ENCODE measurements at places on chromosomes 1 and 21.

DNA sequence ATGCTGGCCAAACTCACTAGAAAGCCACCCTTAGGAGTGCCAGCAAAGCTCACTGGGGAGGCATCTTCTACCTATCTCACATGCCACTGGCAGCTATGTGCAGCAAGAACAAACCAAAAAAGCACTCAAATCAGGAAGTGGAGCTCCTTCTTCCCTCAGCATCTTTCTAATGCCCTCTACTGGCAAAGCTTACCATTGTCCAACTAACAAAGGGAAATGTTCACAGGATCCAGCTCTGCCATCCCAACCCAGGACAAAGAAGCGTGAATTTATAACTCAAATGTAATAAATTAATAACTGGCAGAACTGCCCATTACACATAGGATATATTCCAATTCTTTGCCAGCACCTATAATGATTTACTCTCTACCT, 38.9 kb downstream of the LEPR start:
- DNase-seq, result no peak

- no peak for DNase-seq
Observed at GRCh38 chr1:204327359-204327758, 32.4 kb downstream of the PLEKHA6 start.

DNA sequence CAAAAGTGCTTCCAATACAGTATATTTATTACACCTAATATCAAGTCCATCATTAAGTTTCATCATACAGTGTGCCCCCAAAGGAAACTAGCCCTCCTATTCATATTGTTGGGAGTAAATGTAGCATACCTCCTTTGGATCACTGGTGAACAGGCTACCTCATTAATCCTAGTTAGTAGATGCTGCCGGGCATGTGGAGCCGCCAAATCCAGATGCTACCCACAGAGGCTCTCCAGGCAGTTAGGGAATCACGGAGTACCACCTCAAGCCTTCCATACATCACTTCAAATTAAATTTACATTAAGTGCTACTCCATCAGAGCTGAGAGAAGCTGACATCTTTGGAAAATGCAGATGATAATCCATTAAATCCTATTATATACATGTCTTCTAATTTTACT, 121.7 kb upstream of the FOXD3 start:
- no peak for DNase-seq

GRCh38 chr1:241167121-241167630, 189.8 kb downstream of the RGS7 start:
- DNase-seq, result no peak

GRCh38 chr1:57711326-57711725, 287.5 kb upstream of the DAB1 start:
- DNase-seq, result no peak

DNA sequence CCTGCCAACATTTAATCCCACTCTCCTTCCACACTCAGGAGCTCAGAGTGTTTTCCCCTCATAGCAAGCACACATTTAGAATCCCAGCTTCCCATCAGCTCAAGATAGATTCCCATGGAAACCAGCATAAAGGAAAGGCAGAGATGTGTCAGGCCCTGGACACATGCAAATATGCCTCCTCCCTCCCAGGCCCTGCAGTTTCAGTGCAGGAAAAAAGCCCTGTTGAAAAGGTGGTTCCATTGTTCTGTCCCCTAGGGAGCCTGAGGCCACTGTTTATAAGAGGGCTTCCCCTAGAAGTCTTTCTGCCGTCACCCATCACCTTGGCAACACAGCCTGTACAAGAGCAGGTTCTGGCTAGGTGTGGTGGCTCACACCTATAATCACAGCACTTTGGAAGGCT, 3.6 kb downstream of the CACNA1S start:
- no peak for DNase-seq

GRCh38 chr1:65531972-65532570, 111.6 kb downstream of the LEPR start:
- no peak for DNase-seq

DNA sequence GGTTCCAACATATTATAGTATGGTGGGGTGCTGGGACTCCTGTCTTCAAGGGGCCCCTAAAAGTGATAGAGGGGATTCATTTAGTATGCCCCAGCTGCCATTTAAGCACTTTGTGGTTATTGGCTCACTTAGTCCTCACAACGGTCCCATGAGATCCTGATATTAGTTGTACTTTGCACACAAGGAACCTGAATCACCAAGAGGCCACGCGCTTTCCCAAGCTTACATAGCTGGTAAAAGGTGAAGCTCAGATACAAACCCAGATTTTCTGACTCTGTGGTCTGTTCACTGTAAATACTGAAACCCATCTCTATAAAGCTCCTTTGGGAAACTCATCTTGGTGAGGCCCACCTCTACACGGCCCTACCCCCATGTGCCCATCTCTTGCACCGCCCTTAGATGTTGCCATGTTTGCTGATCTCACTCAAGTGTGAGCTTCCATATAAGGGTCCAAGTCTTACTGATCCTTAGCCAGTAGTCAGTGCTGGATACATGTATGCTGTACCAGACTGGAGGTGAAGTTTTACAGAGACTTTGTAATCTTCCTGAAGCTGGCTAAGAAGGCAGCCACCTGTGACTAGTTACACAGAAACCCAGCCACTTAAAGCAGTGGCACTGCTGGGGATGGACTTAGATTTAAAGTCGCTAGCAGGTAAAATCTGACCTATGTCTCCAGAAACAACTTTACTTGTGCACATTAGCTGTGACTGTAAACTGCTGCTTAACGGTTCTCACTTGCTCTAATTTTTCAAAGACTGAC, 124.4 kb upstream of the HOOK1 start:
- DNase-seq, result no peak

DNA sequence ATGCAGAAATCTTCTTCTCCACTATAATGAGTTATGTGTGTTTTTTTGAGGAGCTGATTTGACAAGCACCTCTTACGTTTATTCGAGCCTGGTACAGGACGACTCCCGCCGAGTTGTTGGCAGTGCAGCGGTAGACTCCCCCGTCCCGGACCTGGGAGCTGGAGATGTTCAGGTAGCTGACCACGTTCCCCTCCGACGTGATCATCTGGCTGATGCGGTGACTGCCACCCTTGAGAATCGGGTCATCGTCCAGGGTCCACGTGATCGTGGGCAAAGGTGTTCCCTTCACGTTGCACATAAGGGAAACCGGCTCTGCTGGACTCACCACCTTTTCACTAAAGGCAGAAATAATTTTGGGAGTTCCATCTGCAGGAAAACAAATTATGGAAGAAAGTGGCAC, 471.8 kb downstream of the PCP4 start:
- DNase-seq, result no peak

DNA sequence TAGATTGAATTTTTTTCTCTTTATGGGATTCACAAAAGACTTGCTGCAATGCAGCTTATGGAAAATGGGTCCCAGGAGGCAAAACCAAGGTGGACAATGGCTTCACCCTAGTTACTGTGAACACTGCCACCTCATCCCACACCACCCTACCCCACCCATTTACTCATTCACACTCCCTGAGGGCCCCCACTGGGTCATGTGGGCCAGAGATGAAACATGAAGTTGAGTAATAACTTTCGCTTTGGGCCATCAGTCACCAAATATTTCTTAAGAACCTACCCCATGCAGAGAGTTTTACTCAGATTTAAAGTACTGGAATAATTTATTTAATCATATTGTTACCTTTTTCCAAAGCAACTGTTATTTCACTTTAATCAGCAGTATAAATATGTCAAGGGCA, 191.8 kb downstream of the TPR start:
- peak; percentile 13 for DNase-seq

- no peak for DNase-seq
Observed at GRCh38 chr1:229972600-229973296, 94.3 kb upstream of the GALNT2 start.

- no peak for DNase-seq
Observed at GRCh38 chr1:8687039-8687438, 130.4 kb downstream of the RERE start.

DNA sequence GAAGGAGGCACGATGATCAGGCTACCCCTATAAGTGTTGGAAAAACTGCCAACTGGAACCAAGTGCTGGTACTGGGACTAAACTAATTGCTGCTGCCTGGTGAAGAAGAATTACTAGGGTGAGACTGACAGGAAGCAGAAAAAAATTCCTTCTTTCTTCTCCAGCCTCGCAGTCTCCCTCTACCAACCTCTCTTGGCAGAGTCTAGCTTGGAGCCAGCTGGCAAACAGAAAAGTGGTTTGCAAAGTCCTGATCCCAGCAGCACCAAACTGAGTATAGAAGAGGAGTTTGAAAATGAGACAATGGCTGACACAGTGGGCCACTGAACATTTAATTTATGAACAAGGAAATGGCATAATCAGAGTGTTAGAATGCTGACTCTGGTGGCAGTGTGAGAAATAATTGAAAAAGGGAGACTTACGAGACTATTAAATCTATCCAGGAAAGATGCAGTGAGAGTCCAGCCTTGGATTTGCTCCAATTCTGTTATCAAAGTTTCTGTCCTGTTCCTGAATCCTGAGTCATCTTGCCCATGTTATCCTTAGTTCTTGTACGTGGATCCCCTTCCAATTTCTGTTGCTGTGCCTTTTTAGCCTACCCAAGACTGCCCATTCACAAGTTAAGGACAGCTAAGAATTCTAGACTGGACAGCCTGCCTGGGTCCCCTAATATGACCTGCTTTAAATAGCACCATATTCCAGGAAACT, 23.7 kb upstream of the DISP1 start:
- DNase-seq, result no peak

DNA sequence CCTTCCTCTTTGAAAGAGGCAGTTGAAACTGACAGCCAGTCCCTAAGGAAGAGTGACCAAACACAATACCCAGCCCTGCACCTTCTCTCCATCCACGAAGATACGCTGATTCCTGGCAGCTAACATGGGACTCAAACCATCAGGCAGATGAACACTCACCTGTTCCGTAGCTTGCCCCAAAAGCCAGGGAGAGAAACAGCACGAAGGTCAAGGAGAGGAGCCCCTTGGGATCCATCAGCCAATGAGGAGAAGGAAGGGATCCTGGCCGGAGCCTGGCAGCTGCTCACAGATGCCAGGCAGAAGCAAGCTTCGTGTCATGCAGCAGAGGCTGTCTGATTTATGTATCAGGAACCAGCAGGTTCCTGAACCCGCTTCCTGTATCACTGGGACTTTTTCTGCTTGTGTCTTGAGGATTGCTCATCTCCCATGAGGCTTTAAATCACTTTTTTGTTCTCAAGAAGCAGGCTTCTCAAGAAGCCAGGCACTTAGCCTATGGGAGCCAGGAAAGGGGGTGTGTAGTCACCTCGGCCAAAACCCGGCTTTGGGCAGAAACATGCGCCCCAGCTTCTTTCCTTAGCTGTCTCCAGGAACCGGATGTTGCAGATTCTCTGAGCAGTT, at the start of gene SLAMF1:
TSS of gene SLAMF1 (minus strand) at position 334 of the 618 bp plus-strand sequence. CDS start at position 235, 99 bp downstream.
- no peak for DNase-seq

DNA sequence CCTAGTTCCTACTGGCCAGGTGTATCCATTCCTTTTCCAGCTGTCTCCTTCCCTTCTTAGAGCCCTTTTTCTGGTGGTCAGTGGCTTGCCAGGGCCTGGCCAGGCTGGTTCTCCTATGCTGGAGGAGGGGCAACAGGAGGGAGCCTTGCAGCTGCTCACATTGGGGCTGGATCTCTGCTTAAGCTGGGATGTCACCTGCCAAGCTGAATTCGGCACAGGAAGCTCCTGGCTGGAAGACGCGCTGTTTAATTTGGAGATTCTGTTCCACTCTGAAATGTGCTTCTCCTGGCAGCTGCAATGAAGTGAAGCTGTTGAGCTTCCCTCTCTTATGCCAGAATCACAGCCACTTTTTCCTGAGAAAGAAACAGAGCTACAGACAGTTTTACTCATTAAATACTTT, 56.0 kb upstream of the POU3F1 start:
- no peak for DNase-seq

Data from SW 1271 (cell line).